ENCODE measurements at places on chromosomes 3 and 15.

- no peak for DNase-seq
These were observed 66.1 kb upstream of the SPRED1 start for GRCh38 chr15:38186507-38186906.

- no peak for DNase-seq
These were observed 13.7 kb downstream of the CYFIP1 start for GRCh38 chr15:22966321-22967083.

DNA sequence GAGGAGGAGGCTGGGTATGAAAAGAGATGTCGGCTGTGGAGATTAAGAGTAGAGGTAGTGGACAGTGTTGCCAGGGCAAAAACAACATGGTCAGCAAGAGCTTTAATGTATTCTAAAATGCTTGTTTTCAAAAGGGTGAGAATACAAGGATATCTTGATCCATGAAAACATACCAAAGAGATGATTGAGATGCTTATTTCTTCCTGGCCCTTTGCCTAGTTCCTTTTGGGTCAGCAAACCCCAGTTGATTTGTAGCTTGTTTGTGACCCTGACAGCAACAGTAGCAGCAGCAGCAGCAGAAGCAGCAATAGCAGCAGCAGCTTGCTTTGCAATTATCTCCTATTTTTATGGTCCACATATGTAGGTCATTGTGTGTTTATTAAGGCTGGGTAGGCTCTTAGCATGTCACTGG is 337.3 kb downstream of the LPP start:
- DNase-seq: no peak

- no peak for DNase-seq
These were observed 29.8 kb downstream of the PLA1A start for GRCh38 chr3:119627461-119627860.

DNA sequence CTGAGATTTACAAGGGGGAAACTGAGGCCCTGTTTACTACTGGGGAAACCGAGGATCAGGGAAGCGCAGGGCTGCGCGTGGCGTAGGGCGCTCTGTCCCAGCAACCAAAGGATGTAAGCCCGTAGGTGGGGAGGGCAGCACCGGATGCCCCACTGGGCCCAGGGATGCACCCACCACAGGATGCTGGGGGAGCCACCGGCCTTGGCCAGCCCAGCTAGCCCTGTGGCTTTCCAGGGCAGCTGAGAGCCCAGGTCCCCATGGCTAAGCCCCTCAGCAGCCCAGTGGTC is 33.4 kb downstream of the RPN1 start:
- no peak for DNase-seq

GRCh38 chr3:48217449-48217848 is 5.8 kb upstream of the CAMP start:
- DNase-seq: no peak

- DNase-seq: no peak
These were observed 46.0 kb downstream of the ANP32A start for GRCh38 chr15:68774521-68775235.

Data from activated CD8-positive, alpha-beta memory T cell treated with anti-CD3 and anti-CD28 coated beads for 1 hour (primary cell).